ENCODE measurements at places on chromosomes 7 and 10.
A peak's percentile ranks its signal among the peaks of the same experiment; 100 is the strongest.

GRCh38 chr7:520503-521161 is 986 bp upstream of the PDGFA start:
- no peak for DNase-seq

GRCh38 chr10:70621503-70622078 is 19.1 kb upstream of the PRF1 start:
- DNase-seq, result no peak

GRCh38 chr7:4022265-4022664 is 659.8 kb upstream of the FOXK1 start:
- no peak for DNase-seq

GRCh38 chr10:75487755-75488125 is 56.3 kb downstream of the LRMDA start:
- no peak for DNase-seq

GRCh38 chr7:140672382-140673062 is at the start of gene ADCK2:
Gene ADCK2, plus strand, starts transcription at chr7:140672945. Its CDS starts 386 bp downstream, at chr7:140673331.
- DNase-seq, result peak; percentile 41

DNA sequence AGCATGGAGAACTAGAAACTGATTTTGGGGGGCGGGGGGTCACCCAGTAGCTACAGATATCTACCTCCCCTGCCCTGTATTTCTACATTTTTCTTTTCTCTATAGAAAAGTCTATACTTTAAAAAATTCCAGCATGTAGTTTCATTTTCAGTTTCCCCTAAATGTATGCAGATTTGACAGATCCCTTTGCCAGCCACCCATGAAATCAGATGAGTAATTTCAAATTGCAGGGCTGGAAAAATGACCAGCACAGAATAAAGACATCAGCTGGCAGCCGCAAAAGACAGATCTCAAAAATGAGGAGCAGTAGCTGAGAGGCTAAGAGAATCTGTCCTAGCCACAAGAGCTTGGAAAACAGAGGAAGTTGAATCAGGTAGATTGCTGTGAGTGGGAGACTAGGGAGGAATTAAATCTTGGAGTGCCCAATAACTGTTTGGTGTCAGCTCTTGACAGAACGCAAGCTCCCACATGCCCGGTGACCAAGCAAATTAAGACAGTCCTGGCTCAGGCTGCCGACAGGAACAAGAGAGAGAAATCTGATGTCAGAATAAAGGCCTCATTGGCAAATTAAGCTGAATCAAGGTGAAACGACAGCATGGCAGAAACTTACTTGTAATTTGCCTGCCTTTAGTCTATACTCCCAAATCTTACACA is 24.5 kb downstream of the ADRB1 start:
- DNase-seq, result no peak

GRCh38 chr10:14184841-14185315 is 145.8 kb downstream of the FRMD4A start:
- peak; percentile 19 for DNase-seq

DNA sequence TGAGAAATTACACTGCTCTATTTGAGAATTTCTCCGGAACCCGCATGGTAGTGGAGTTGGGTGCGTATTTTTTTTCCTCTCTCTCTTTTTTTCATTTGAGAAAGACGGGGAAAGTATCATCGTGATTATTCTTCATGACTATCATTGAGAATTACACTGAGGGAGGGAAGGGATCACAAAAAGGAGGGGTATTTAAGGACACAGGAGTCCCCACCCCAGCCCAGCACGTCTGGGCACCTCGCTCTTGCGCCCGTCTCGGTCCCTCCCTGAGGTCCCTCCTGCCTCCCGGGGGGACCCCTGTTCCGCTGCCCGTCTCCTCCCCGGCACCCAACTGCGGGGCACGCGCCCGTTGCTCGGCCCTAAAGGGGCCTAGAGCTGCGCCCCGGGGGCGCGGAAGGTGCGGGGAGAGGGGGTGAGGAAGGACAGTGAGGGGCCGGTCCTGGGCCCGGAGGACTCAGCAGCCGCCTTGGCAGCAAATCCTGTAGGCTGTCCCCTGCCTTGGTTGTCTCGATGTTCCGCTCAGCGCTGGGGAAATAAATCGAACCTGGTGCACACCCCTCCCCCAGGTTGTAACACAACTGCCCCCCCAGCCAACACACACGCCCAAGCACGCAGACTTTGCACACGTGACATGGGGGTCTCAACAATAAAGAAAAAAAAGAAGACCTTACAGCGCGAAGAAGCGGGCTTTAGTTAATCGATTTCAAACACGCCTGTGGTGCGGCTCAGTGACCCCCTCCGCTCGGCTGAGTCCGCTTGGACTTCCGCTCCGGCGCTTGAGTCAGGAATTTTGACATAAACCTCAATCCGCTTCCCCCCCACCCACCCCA is 18.6 kb upstream of the GATA3 start:
- no peak for DNase-seq

DNA sequence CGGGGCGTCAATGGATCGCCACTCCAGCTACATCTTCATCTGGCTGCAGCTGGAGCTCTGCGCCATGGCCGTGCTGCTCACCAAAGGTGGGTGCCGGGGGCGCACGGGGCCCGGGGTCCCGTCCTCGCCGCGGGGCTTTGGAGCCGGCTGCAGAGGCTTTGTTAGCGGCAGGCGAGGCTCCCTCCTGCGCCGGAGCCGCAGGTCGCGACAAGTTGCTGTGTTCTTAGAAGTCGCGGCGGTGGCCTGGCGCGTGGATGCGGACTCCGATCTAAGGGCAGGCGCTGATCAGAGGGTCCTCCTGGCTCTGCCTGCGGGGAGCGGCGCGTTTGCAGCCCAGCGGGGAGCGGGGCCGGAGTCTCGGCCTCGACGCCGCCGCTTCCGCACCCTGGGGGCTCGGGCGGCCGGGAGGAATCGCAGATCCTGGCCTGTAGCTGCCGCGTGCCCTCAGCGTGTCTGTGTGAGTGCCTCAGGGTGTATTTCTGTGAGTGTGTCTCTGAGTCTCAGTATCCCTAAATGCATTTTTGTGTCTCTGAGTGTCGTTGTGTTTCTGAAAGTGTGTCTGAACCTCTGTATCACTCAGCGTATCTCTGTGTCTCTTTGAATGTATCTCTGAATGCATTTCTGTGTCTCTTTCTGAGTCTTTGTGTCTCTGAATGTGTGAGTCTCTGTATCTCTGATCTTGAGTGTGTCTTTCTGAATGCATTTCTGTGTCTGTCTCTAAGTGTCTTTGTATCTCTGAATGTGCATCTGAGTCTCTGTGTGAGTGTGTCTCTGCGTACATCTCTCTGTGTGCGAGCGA is 766 bp downstream of the BAMBI start:
- DNase-seq, result peak; percentile 5

- no peak for DNase-seq
These were observed 127.0 kb downstream of the LYZL1 start for GRCh38 chr10:29415876-29416275.

- DNase-seq, result no peak
These were observed 91.9 kb upstream of the JAZF1 start for GRCh38 chr7:28272461-28272877.

DNA sequence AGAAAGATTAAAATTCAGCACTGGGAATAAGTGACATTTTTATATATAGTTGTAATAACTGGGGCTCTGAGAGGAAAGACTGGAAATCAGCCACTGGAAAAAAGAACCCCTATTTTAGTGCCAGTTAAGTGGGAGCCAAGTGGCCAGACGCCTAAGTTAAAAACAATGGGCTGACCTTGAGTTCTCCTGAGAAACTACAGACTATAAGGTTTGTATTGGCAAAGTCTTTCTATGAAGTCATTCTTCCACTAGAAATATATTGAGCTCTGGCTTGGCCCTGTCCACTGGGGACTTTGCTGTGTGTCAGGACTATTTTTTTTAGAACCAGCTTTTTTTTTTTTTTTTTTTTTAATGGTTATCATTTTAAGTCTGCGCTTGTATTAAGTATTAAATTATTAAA is 210.6 kb upstream of the FZD8 start:
- no peak for DNase-seq

- no peak for DNase-seq
These were observed 125.3 kb upstream of the STARD3NL start for GRCh38 chr7:38052786-38053185.

DNA sequence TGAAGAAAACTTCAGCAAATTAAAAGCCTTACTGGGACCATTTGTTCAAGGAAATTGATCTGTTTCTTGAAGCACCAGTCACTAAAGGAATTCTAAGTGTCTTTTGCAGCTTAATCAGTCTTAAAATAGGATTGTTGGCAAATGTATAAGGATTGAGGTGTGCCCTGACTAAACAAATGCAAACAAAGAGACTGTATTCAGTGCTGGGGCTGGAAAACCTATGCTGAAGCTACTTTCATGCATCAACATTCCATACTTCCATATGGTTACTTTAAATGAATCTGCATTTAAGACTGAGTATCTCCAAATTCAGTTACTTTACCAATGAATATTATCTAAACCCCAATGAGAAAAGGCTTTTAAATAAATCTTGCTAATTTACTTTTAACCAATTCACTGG is 183.3 kb downstream of the ELAPOR2 start:
- DNase-seq, result no peak

- no peak for DNase-seq
These were observed 3.1 kb downstream of the NKX2-3 start for GRCh38 chr10:99535764-99536337.

DNA sequence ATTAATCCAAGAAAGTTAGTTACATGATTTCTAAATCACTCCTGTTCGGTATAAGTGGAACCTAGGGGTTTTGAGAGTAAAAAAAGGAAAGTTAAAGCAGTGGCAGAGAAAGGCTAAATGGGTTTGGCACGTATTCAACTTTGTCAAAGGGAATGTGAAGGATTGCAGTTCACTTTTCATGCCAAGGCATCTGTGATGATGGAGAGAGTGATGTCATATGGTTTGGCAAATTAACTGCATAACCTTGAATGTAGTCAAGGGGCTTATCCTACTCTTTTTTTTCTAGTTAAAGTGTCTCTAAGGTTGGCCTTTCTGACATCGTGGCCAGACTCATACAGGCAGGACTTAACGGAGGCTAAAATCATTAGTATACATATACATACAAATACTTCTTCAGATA is 277.8 kb downstream of the EXOC4 start:
- DNase-seq, result no peak

DNA sequence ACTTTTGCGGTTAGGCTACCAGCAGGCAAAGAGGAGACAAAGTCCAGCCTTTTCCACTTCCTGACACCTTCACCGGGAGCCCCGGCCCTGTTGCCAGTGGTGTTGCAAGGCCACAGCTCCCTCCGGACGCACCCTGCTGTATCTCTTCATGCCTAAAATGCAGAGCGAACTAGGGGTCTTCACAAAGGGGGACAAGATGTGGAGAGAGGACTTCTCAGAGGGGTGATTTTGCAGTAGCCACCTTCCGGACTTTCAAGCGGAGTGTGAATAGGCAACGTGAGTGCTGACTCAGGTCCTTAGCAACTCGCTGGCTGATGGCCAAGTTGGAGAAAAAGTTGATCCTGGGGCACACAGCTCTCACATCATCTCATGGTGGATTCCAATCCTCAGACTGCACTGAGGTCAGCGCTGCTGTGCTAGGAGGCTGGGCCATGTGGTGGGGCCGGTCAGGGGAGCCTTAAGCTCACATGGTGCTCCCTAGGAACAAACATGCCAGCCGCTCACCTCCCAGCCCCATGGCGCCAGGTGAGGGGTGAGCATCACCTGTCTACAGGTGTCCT is 166.3 kb downstream of the LCOR start:
- DNase-seq, result no peak

DNA sequence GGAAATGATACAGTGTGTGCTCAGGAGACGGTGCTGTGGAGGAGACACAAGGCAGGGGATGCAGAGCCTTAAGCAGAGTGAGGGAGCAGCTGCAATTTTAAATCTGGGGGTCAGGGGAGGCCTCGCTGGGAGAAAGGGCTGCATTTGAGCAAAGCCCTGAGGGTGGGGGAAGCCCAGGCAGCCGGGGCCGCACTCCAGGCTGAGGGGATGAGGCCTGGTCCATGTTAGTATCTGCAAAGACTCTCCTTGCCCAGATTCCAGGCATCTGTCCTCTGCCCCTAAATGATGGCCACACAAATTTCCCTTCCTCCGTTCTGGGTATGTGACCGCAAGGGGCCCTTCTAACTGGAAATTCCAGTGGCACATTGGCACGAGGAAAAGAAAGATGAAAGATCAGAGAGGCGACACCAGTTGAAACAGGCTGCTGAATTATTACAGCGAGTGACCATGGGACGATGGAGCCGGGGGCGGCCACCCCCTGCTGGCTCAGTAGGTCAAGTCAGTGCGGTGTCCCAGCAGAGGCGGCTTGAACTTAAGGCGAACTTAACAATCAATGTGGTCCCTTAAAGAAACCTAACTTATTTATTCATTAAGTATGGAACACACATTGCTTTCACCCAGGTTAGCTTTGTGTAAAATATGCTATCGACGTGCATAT is 62.3 kb upstream of the KAT6B start:
- no peak for DNase-seq

GRCh38 chr7:51081270-51081890 is 235.2 kb downstream of the COBL start:
- DNase-seq, result no peak

- no peak for DNase-seq
These were observed 924.9 kb upstream of the ZNF722 start for GRCh38 chr7:63073736-63074135.

DNA sequence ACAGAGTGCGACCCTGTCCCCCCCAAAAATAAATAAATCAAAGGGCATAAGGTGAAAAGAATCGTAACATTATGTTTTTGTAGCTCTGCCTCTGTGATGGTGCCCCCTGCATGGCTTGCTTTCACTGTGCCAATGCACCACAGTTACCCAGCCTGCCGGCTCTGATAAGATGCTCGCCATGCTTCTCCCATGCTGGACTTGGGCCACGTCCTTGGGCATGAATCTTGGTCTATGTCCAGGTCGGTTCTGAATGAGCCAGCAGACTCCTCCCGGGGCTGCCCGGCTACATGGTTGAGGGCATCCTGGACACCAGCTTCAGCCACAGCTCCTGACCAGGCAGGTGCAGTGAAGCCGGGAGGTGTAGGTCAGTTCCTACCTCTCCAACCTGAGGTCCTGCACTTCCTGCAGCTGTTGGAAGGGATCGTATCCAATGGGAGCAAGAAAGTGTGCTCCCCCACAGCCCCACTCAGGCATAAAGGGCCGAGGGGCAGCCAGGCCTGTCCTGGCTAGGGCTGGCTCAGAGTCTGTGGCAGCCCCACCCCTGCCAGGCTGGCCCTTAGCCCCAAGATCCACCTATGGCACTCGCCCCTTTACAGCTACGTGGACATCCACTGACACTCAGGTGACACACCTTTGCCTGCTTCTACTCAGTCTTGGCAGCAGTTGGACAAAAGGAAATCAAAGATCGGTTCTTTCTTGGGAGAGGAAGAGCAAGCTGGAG is 34.1 kb downstream of the CHST3 start:
- no peak for DNase-seq

GRCh38 chr7:156401617-156402016 is 239.0 kb upstream of the RNF32 start:
- no peak for DNase-seq

- no peak for DNase-seq
These were observed 141.3 kb upstream of the VKORC1L1 start for GRCh38 chr7:65731562-65732035.

All from activated T-helper 1 cell treated with anti-CD3 and anti-CD28 coated beads, Interleukin-2, amount 50 U/mL, for 16 hours (primary cell).